Kidney epithelial cell (primary cell): ENCODE measurements at places on chromosomes 12 and 14. TPM values are rescaled to one million over a fixed set of nuclear protein-coding genes. Genes with fewer than 3 reads are reported as not detected.

Gene PROX2
- not detected in 2 replicates for total RNA-seq

Gene TXNRD1
- 78.7 and 100 TPM in 2 replicates for total RNA-seq

GRCh38 chr12:69657376-69658137, 41.5 kb downstream of the BEST3 start:
- DNase-seq: peak; percentile 7

DNA sequence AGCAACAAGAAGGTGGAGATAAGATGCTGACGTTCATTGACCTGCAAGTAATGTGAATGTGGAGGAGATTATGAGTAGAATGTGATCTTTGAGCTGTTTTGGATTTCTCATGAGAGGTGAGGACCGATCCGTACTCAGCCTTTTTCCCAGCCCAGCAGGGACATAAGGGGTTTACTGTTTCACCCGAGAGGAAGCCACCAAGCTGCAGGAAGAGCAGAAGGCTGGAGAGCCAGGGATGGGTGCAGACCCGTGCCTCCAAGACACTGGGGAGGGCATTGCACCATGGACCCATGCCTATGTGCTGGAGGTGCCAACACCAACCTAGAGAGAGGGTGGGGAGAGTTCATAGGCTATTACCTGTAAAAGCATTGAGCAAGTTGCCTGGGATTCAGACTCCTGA, 206.0 kb upstream of the DIO3 start:
- no peak for DNase-seq

DNA sequence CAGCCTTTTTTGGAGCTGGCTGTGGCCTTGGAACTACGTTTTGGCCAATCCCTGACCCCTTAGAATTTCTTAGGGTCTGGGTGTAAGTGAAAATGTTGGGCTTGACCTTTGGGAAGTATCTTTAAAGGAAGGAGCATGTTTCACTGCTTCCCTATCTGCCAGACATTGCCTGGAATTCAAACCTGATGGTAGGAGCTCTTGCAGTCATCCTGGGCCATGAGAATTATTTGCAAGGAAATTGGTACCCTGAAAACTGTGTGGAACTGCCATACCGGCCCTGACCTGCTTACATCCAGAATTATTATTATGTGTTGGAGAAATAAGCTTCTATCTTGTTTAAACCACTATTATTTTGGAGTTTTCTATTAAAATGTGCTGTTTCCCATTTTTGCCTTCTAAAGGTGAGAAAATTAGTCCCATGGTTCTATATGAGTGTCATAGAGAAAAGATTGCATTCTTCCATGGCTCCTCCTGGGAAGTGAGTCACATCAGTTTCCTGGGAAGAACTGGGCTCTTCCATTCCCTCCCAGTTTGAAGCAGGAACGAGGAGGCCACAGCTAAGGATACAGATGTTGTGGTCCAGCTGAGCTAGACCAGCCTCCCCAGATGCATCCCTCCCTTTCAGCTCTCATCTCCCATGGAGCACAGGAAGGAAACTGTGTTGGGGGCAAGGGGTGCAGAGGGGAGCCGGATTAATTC, 9.5 kb upstream of the PGF start:
- no peak for DNase-seq
